Stimulated activated CD4-positive, alpha-beta T cell treated with anti-CD3 and anti-CD28 coated beads, Interleukin-12 subunit alpha, Interleukin-12 subunit beta, amount 100 ng/mL, for 24 hours (primary cell): ENCODE measurements at places on chromosomes 12 and 14.

GRCh38 chr12:53098354-53098981 is 1.0 kb downstream of the IGFBP6 start:
- no peak for DNase-seq

DNA sequence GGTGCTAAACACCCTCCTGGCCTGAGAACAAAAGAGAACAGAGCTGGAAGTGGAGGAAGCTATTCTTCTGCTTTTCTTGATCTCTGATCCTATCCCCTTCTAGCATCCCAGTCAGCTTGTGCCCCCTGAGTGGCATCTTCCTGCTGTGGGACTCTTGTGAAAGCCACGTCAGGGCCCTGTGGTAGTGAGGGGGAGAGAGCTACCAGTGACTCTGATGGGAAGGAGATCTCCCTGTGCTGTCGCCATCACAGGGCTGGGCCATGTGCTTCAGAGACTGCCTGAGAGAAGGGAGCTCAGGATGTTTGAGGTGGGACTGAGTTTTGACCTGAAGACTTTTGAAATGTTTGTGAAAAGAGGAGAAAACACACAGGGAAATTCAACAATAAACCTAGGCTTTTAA is 107.6 kb upstream of the FUT8 start:
- no peak for DNase-seq

DNA sequence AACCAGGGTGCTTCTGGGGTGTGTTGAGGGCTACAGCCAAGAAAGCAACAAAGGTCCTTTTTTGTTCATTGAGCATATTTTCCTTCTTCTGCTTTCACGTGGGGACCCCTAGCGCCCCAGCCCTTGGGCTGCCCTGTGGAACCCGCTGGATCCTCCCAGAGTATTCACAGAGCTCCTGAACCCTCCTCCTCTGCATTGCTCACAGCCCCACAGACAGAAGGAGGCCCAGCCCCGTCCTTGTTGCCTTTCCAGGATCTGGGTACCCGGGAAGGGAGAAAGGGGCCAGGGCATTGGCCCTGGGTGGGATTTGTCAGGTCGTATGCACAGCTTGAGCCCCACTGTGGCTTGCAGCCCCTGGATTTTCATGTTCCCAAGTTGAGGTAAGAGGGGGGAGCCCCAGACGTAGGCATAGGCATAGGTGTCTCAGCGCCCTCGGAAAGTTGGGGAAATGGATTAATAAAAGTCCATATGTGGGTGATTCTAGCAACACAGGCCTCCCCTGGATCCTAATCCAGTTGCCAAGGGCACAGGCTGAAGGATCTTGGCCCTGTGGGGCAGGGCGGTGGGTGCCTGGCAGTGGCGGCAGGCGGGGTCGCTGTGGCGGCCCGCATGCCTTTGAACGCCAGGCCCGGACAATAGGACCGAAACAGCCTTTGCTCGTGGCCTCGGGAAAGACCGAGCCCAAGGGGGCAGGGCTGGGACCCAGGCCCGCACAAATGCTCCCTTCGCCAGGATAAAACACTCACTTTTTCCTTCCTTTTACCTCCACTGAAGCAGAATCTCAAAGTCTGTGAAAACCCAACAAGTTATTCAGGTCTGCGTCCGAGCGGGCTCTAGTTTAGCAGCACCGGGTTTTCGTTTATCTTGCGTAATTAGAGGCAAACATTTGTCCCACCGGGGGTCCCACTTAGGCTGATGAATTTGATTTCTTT is 3.0 kb upstream of the HOXC10 start:
- DNase-seq, result no peak

DNA sequence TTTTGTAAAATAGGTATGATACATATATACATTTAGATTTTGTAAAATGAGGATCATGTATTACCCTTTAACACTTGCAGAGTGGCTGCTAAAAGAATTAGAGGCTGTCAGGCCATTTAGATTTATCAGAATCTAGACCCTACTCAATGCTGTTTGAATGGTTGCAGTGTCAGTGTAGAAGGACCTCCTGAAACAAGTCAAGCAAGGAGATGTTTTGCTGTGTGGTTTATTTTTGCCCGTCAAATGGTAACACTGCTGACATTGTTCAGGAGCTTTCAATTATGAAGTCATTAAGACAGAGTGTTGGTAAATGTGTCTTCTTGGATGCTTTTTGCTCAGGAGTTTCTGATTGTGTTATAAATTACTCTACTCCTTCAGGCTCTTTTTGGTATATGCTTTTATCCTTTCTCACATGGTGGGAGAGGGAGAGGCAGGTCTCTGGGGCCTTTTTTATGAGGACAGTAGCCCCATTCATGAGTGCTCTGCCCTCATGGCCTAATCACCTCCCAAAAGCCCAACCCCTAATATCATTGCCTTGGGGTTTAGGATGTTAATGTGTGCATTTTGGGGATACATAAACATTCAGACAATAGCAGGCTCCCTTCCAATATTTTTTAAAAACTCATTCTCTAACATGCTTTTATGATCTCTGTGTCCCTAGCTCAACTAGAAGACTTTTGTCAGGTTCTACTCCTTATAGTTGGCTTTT is 16.5 kb downstream of the EID3 start:
- no peak for DNase-seq
